ENCODE measurements at places on chromosomes 1 and 21.

- no peak for DNase-seq
These were observed 42.3 kb upstream of the RUNX3 start for GRCh38 chr1:24972221-24972914.

- DNase-seq = no peak
These were observed 16.4 kb downstream of the CCN1 start for GRCh38 chr1:85596947-85597346.

- DNase-seq = no peak
These were observed 14.2 kb downstream of the AGT start for GRCh38 chr1:230699716-230700115.

- DNase-seq = no peak
These were observed 9.9 kb upstream of the DISC1 start for GRCh38 chr1:231616667-231617066.

DNA sequence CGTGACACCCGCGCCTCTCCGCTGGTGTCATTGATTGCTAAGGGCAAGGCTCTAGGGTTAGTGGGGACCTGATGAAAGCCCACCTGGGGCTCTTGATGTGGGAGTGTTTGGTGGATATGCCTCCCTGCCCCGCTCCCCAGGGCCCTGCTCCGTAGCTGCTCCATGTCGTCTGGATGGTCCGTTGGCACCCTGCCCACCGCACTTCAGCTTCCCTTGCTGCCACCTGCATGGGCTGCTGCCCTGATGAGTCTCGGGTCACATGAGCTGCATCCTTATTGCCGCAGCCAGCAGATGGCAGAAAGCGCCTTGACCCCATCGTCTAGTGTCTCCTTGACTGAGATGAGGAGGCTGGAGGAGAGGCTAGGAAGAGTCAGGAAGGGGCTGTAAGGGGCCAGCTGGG is 439.4 kb downstream of the CAMTA1 start:
- no peak for DNase-seq

- no peak for DNase-seq
These were observed 126.9 kb upstream of the DUSP10 start for GRCh38 chr1:221868593-221869303.
